Activated CD8-positive, alpha-beta memory T cell treated with anti-CD3 and anti-CD28 coated beads, Interleukin-2, amount 50 U/mL, for 4 hours (primary cell): ENCODE measurements at places on chromosomes 7 and 10.

- DNase-seq = no peak
Observed at GRCh38 chr7:140624392-140625191, 16.0 kb downstream of the DENND2A start.

- DNase-seq = peak; percentile 42
Observed at GRCh38 chr7:816751-817671, 15.3 kb upstream of the SUN1 start.

DNA sequence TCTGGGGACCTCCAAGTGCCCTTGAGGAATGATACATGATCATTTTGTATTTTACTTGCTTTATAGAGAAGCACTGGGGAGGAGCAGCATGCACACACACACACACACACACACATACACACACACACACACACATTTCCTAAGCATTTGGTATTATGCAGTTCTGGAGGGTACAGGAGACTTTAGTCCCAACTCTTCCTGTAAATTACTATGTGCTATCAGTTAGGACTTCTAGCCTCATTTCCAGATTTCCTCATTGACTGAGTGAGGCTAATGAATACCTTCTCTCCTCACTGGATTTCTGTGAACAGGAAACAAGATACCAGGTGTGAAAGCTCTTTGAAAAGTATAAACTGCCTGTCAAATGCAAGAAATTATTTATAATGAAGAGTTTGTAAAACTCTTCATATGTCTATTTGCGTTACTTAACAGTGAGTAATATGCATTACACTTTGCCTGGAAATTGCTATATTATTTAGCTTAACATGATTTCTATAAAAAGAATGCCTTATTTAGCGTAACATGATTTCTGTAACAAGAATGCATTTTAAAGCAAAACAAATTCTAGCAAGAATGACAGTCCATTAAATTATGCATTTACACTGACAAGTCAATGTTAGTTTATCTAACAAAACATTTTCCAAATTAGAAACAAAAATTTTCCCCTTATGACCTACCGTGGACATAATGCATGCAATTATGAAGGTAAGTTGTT lies 34.2 kb downstream of the ACTA2 start:
- DNase-seq = no peak

DNA sequence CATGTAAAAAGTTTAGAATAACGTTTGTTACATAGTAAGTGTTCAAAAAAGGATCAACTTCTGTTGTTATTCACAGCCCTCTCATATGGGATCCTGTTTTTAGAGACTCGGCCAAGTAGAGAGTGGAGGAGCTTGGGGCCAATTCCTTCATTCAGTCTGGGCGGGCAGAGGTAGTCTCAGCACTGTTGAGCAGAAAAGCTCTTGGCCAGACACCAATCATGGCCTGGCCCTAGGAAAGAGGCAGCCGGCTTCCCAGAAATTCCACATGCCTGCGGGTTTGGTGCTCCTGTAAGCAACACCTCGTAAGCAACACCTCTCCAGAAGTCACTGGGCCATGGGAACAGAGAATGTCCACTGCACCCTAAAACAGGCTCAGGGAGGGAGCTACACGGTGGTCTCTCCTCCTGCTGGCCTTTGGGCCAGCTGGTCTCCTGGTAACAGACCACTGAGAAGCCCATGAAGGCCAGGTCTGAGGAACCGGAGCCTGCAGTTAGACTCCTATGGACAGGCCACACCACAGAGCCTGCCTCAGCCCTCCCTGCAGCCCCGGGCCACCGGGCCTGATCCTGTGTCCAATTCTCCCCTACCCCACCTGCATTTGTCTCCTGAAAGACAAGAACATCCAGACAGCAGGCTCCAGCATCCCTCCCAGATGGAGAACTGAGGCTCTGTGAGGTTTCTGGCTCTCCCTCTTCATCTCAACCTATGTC lies 149.1 kb downstream of the GRID1 start:
- no peak for DNase-seq

GRCh38 chr7:106080300-106080987 lies 31.7 kb downstream of the SYPL1 start:
- no peak for DNase-seq

GRCh38 chr7:44084701-44085100 lies 2.4 kb upstream of the POLM start:
- no peak for DNase-seq

DNA sequence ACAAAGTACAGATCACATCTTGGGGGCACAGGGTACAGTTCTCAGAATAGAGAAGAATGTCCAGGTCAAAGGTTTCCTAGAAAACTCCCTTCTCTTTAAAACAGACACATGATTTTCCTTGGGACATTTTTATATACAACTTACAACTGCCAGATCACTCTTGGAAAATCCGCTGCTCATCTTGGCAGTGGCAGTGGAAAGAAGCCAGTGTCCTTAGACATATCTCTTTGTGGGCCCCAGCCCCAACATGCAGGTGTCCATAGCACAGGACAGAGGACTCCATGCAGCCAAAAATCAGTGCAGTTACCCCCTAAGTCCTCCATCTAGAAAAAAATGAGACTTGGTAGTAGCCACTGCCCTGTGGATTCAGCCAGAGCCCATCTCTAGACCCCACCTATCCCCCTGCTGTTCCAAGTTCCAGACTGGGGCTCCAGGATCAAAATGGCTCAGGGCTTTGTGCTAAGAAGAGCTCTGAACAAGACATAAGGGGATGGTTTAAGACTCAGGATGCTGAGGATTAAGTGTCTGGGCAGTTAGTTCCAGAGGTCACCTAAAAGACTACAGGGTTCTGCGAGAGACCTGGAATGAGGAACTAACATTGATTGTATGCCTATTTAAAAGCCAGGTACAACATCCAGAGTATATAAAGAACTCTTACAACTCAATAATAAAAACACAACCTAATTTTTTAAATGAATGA lies 34.4 kb downstream of the HIPK2 start:
- no peak for DNase-seq

DNA sequence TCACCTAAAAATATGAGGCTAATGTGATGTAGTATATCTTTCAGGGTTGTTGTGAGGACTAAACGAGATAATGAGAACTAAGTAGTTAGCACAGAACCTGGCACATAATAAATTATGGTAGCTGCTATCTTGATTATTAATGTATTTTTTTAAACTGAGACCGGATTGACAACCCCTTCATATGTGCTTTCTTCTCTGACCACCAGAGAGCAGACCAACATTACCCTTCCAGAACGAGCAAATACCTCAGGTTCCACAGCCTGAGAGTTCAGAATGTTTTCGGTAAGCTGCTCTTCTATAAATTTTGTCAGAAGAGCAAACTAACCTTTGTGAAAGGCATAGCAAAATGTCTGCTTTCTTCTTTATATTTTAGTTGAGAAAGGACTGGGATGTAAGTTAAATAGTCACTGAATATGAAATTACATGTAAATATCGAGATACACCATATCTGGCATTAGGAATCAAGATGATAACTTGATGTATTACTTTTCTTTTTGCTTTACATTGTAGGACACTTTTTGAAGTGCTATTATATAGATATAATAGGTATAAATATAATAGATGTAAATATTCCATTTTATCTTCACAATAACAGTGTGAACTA lies 13.6 kb upstream of the BPGM start:
- DNase-seq = peak; percentile 20

GRCh38 chr10:46236941-46237681 lies 49.7 kb upstream of the ANTXRL start:
- DNase-seq = no peak

DNA sequence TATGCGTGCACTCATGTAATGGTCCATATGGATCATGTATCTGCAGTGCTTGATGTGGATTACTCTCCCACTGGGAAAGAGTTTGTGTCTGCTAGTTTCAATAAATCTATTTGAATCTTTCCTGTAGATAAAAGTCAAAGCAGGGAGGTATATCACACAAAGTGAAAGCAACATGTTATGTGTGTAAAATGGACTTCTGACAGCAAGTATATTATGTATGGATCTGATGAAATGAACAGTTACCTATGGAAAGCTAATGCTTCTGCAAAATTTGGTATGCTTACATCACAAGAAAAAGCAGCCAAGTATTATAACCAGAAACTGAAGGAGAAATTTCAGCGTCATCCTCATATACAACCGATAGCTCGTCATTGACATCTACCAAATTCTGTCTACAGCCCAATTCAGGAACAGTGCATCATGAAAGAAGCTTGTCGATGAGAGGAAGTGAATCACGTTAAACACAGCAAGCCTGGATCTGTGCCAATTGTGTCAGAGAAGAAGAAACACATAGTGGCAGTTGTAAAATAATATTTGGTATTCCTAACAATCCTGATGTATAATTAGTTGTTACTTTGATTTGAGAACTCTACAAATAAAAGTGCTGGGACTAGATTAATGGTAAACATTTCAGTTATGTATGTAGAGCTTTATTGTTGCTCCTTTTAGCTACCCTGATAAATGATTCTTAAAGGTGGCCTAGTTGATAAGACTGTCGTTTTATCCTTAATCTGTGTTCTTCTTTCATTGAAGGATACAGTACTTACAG lies 14.2 kb upstream of the SYPL1 start:
- DNase-seq = peak; percentile 51

DNA sequence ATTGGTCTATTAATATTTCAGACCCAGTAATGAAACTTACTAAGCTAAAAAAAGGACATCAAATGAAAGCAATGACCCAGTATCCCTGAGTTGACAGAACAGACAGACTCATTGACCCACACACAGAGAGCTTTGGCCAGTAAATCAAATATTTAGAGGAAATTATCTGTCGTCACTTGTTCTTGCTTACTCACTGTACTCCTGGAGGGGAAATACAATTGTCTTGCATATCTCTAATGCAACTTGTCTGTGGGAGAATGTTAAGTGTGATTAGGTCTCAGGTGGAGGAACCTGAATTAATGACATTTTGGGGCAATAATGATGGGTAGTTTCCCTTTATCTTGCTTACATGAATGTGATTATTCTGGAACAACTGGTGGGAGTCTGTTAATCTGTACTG lies 80.4 kb downstream of the CUBN start:
- DNase-seq = no peak

DNA sequence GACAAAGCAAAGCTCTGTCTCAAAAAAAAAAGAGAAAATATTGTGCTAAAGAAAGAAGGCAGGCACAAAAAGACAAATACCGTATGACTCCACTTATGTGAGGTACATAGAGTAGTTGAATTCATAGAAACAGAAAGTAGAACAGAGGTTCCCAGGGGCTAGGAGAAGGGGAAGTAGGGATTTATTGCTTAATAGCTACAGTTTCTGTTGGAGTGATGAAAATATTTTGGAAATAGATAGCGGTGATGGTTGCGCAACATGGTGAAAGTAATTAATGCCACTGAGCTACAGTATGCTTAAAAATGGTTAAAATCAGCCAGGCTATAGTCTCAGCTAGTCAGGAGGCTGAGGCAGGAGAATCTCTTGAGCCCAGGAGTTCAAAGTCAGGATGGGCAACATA lies 18.5 kb upstream of the NPFFR1 start:
- DNase-seq = no peak

DNA sequence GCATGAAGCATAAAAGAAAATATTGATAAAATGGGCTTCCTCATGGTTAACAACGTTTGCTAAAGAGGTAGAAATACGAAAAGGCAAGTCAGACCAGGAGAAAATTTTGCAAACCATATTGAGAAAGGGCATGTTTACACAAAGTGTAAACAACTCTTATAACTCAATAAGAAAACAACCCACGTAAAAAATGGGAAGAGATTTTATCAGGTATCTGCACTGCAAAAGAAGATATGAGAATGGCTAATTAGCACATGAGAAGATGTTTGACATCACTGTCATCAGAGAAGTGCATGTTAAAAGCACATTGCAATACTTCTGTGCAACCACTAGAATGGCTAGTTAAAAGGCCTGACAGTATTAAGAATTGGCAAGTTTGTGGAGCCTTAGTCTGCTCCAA lies 99.5 kb downstream of the VPS50 start:
- no peak for DNase-seq

GRCh38 chr7:123844712-123845219 lies at the start of gene HYAL4:
Gene HYAL4 (plus strand): TSS chr7:123845169. CDS start chr7:123868274, 23,105 bp downstream.
- no peak for DNase-seq

DNA sequence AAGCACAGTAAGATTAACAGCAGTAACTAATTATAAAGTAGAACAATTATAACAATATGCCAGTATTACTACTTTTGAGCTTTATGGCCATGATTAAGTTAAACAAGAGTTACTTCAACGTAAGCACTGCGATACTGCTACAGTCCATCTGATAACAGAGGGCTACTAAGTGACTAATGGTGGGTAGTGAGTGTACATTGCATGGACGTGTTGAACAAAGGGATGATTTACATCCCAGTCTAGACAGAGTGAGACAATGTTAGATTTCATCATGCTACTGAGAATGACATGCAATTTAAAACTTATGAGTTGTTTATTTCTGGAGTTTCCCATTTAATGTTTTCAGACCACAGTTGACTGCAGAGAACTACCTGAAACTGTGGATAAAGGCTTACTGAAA lies 45.6 kb downstream of the TPST1 start:
- DNase-seq = no peak

- DNase-seq = no peak
Observed at GRCh38 chr7:69338144-69338543, 260.1 kb upstream of the AUTS2 start.

DNA sequence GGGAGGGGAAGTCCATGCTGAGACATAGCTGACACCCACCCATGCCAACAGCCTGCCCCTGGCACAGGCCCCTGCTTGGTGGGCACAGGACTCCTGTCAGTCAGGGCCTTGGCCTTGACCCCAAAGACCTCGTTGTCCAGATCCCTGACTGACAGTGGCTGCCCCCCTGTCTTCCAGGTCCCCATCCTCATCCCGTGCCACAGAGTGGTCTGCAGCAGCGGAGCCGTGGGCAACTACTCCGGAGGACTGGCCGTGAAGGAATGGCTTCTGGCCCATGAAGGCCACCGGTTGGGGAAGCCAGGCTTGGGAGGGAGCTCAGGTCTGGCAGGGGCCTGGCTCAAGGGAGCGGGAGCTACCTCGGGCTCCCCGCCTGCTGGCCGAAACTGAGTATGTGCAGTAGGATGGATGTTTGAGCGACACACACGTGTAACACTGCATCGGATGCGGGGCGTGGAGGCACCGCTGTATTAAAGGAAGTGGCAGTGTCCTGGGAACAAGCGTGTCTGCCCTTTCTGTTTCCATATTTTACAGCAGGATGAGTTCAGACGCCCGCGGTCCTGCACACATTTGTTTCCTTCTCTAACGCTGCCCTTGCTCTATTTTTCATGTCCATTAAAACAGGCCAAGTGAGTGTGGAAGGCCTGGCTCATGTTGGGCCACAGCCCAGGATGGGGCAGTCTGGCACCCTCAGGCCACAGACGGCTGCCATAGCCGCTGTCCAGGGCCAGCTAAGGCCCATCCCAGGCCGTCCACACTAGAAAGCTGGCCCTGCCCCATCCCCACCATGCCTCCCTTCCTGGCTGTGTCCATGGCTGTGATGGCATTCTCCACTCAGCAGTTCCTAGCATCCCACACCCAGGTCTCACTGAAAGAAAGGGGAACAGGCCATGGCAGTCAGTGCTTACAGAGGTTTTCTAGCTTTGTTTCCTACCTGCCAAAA lies 197.2 kb downstream of the EBF3 start:
- DNase-seq = no peak
